NCI-H1105 treated with DMSO at 0.1 percent for 48 hours (cell line): ENCODE measurements at places on chromosomes 5 and 9.

DNA sequence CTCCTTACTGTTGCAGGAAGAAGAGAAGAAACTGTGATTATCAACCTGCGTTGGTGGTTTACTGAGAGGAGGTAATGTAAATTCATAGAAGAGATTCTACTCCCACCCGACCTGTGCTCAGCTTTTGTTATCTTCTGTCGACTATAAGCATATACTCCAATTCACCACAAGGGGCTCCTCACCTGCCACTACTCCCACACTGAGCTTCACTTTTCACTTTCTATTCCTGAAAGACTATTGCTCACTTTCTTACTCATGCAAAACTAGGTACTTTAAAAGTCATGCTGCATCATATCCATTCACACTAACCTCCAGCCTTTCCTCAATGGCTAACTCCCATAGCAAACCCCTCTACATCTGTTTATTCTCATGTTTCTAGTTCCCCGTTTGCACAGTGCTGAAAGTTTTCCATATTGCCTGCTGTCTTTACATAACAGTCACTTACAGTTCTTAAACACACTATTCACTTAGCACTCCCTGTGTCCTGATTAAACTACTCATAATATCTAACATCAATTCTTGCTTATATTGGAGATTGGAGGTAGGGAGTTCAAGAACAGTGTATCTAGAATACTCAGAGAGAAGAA, 1062.6 kb downstream of the NR2F1-AS1 start:
- peak; percentile 12 for DNase-seq

DNA sequence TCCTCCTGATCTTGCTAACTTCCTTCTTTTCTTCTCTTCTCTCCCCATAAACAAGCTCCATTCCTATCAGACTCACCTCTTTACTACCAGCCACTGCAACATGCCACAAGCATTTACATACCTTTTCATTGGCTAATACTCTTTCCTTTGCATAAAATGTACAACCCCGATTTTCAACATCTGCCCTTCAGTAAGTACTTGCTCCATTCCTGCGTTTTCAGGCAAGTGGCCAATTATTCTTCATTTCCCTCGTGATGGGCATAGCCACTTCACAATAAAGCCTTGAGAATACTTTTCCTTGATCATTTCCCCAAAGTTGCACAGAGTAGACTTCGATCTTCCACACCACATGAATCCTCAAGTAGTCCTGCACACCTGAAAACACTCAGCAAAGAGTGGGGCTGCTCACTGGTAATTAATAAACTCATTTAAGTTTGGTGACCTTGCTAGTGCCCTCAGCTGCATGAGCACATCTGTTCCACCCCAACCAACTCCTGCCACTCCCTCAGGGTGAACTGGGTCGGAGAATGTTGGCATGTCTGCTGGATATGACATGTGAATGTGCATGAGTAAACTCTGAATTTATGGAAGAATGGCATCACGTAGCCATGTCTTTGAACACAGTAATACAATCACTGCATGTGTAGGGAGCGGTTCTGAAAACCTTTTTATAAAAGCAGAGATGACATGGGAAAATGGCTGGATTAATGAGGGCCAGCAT, 535.8 kb downstream of the SEMA5A start:
- DNase-seq = no peak

GRCh38 chr5:83306572-83307241, 164.8 kb upstream of the VCAN start:
- DNase-seq = no peak

DNA sequence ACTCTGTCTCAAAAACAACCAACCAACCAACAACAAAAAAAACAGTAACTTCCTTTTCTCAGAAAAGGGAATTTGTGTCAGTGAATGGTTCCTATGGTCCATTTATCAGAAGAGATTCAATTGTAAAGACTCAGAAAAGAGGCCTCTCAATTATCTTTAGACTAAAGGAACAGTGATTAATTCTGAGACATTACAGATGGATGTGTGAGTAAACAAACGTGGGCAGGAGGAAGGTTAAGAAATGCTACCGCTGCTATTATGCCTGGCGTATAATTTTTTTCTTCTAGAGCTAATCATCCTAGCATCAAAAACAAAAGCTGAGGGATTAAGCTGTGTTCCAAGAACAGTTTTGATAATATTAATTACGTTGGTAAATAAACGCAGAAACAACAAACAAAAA, 52.9 kb upstream of the JMY start:
- DNase-seq = peak; percentile 32

DNA sequence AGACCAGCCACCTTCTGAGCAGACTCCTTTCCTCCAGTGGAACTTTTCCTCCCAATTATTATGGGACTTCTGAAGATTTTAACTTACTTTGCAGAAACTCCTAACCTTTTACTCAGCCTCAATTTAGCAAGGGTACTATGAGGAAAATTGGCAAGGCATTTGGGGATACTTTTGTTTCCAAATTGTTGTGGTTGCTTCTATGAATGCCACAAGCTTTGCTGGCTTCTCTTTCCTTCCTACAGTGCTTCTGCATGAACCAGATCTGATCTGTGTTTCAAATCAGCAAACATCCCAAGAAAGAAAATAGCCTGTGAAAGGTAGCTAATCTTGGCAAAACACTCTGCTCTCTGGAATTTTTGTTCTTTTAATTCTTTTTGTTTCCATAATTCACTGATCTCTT, 57.3 kb upstream of the TAF11L2 start:
- no peak for DNase-seq
